ENCODE measurements at places on chromosomes 16 and 17.

DNA sequence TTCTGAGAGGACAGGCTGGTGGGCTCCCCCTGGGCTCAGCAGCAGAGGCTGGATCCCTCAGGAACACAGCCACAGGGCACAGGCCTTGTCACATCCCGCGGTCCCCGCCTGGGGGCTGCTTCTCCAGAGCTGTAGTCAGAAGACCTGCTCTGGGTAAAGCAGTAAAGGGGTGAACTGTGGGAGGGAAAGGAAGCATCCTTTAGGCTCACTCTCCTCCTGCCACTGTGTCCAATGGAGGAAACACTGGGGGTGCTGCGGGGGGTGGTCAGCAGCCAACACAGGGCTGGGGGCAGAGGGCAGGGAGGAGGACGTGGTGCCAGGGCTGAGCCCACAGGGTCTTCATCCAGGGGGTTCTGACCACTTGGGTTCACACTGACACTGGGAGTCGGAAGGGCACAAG lies 5.0 kb upstream of the SLC38A8 start:
- no peak for DNase-seq

- DNase-seq, result peak; percentile 98
Observed at GRCh38 chr17:74417178-74418045, 14.5 kb upstream of the GPRC5C start.

GRCh38 chr17:10280068-10280467 lies 81.7 kb upstream of the GAS7 start:
- DNase-seq, result no peak

GRCh38 chr16:57303021-57303909 lies 18.8 kb upstream of the PLLP start:
- DNase-seq, result no peak

DNA sequence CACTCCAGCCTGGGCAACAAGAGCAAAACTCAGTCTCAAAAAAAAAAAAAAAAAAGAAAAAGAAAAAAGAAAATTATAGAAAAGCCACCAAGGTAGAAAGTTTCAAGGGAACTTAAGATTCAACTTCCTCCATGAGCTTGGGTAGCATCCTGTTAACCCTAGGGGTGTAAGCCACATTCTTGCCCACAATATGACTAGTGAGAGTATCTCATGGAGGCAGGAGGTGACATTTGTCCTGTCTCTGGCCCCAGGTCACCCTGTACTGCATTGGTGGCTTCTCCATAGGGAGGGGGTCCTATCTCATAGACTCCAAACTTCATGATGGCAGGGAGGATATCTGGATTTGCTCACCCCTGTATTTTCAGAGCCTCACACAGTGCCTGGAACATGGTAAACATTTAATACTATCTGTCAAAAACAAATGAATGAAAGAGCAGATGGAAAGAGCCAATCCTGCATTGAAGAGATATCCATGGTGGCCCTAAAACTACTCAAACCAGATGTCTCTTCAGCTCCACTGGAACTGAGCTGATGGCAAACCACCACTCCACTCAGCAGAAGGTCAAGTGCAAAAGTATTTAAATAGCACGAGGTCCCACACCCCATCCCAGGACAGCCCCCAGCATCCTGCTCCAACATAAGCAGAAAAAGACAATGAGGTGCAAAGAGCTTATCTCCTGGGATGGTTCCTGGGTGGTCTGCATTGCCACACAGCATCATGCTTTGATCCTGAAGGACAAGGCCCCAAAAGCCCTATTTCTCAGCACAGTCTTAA lies 50.3 kb downstream of the EMP2 start:
- DNase-seq, result no peak

DNA sequence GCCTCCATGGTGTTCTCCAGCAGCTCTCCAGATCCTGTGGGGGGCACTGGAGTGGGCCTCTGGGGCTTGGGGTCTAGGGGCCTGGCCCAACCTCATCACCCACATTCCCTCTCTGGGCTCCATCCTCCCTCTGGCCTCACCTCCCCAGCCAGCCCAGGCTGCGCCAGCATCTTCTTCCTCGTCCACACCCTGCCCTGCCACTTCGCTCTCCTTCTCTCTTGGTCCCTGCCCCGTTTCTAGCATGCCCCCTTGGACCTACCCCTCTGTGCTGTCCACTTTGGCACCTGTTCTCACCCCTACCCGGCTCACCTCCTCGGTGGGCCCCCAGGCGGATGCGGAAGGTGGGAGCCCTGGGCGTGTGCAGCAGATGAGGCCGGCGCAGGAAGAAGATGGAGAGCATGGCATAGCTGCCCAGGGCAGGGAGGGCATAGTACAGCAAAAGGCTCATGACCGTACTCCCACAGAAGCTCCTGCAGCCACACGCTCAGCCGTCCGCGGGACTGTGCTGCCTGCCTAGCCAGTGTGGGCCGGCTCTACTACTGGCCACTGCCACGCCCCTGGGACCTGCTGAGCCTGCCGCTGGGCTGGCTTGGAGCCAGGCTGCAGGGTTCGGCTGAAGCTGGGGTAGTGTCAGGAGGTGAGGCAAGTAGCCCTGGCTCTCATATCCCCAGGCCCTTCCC lies at the start of gene GDPD3:
GDPD3 (minus strand) TSS at position 507 of the 680 bp plus-strand sequence; CDS start at position 448, 59 bp downstream.
- DNase-seq, result peak; percentile 24

- DNase-seq, result no peak
Observed at GRCh38 chr17:30947796-30948195, 23.0 kb upstream of the RNF135 start.

DNA sequence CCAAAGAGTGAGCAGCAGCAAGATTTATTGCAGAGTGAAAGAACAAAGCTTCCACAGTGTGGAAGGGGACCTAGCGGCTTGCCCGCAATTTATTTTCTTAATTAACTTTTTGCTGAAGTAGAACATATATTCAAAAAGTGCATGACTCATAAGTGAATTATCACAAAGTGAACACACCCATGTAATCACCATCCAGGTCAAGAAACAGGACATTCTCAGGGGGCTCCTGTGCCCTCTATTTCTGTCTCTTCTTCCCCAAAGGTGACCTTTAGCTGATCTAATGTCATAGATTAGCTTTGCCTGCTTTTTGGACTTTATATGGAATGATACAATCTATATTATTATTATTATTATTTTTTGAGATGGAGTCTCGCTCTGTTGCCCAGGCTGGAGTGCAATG lies 19.9 kb downstream of the ERAL1 start:
- no peak for DNase-seq

GRCh38 chr16:49410226-49410625 lies 36.6 kb downstream of the C16orf78 start:
- DNase-seq, result no peak

- DNase-seq, result no peak
Observed at GRCh38 chr16:28478506-28479180, 6.5 kb upstream of the NPIPB7 start.

- DNase-seq, result no peak
Observed at GRCh38 chr17:67035131-67036083, 8.9 kb upstream of the CACNG1 start.

DNA sequence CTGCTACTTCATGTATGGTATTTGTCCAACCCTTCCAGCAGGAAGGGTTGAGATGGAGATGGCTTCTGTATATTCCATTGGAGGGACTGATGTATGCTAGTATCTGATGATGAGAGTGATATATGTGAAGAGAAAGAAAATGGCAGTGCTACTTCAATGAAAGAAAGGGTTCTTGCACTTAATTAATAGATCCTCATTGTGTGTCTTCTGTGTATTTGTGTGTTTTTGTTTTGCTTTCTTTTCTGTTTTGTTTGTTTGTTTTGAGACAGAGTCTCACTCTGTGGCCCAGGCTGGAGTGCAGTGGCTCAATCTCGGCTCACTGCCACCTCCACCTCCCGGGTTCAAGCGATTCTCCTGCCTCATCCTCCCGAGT lies 61.2 kb upstream of the CRYM start:
- no peak for DNase-seq

- no peak for DNase-seq
Observed at GRCh38 chr16:74275711-74276110, 20.9 kb upstream of the PSMD7 start.
